ENCODE measurements at places on chromosomes 3 and 15. TPM values are rescaled to one million over a fixed set of nuclear protein-coding genes. Genes with fewer than 3 reads are reported as not detected.

Gene TMEM207
- not detected for total RNA-seq

Gene PFKFB4
- 6.0 TPM for total RNA-seq

Gene CACNA2D3
- 0.41 TPM for total RNA-seq

Gene EPHB3
- total RNA-seq: 6.0 TPM

Gene CD96
- total RNA-seq: not detected

Gene GP9
- not detected for total RNA-seq

Gene COL6A5
- not detected for total RNA-seq

Gene CHRNA7
- 3.3 TPM for total RNA-seq

Gene ZNF609
- total RNA-seq: 47.2 TPM

Gene SLC22A13
- total RNA-seq: 0.33 TPM

Gene ACTC1
- not detected for total RNA-seq

Gene OIP5
- 26.7 TPM for total RNA-seq

Gene ISG20
- total RNA-seq: 14.9 TPM

Gene RETNLB
- not detected for total RNA-seq

Gene BAHD1
- total RNA-seq: 40.6 TPM

Gene ABHD10
- 30.3 TPM for total RNA-seq

Gene SMAD6
- 45.9 TPM for total RNA-seq

Gene GPR176
- 12.7 TPM for total RNA-seq

Gene PLA2G4D
- total RNA-seq: not detected

Gene CPN2
- 0.08 TPM for total RNA-seq

Gene DUOXA1
- total RNA-seq: not detected

Gene REC114
- not detected for total RNA-seq

Gene GLT8D1
- total RNA-seq: 51.3 TPM

Data from Panc1 (cell line).